ACHN (cell line): ENCODE measurements at places on chromosomes 5 and 9.

DNA sequence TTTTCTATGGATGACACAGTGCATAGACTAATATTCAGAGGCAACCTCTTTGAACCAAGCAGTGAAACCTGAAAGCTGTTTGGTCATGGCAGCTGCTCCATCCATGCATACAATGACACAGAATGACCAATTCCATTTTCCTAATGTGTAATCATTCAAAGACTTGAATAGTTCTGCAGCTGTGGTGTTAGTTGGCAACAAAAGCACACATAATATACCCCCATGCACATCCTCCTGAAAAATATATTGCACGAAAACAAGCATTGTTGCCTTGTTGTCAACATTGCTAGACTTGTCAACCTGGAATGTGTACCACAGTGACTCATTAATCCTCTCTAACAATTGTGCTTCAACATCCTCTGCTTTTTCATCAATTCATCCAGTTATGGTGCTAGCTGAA, 71.0 kb upstream of the SEMA6A start:
- DNase-seq, result no peak

GRCh38 chr9:136016572-136017288, 55.6 kb upstream of the UBAC1 start:
- DNase-seq, result no peak

- no peak for DNase-seq
Measured at GRCh38 chr5:171986772-171987171, 19.7 kb downstream of the FBXW11 start.

DNA sequence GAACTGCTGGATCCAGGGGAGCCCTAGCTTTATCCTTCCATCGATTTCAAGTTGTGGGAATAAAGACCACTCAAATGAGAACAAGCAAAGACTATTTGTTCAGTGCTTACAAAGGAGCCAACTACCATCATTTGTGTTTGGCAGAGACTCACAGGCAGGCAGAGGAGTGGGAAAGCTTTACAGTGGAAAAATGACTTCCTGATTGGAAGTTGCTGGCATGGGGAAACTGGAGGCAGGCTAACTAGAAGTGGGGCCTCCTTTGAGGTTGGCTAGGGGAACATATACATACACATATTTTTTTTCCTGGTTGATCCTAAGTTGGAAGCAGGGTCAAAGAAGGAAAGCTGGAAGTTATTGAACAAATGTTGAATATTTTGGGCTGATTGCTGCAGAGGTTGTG, 121.7 kb downstream of the ACTBL2 start:
- DNase-seq, result no peak

GRCh38 chr5:173935396-173935795, 47.2 kb downstream of the CPEB4 start:
- DNase-seq, result no peak
